ENCODE measurements at places on chromosomes 5 and 9.

DNA sequence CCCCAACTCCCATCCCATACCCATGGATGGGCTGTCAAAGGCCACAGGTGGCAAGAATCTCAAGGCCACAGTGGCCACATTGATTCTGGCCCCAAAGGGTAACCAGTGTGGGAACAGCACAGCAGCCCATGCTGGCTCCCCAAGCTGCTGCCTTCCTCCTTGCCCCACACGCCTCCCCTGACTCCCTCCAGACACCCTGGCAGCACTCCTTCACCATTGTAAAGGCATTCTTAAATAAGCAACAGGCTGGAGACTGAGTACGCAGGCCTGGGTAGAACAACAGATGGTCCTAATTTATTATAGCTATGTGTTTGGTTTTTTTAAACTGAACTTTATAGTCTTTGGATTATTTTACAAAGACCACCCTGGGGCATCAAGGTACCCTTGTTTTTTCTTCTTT is 158.8 kb downstream of the TSSK1B start:
- no peak for DNase-seq

DNA sequence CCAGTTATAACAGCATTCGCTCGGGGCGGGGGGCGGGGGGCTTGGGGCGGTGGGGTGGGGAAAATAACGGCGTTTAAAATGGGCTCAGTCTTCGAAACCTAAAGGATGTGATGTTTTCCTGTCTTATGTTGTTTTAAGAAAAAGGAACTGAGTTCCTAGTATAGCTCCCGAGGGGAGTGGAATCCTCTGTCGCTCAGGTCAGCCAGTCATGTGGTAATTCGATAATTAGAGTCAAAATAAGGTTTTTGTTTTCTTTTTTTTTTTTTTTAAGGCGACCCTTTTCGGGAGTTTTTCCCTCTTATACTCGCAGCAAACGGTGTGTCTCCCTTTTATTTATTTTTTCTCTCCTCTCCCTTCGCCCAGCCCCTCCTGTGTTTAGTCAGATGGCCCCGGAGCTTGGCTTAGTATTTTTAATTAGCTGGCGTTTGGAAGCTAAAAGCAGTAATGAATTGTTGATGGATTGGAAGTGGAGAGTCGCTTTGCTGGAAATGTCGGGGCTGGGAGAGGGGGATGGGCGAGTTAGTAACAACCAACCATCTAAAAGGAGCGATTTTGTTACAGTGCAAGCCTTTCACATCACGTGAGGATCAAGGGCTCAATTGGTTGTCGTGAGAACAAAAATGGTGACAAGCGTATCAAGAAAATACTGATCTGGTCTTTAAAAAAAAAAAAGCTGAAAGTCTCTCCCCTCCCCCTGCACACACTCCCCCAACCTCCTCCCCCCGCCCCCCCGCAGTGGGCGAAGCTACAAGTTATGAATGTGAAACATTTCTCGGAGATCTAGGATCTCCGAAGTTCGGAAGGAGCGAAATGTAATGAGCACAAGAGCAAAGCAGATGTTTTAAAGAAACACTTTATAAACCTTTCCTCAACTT is 714 bp upstream of the ZNF608 start:
- peak; percentile 87 for DNase-seq

DNA sequence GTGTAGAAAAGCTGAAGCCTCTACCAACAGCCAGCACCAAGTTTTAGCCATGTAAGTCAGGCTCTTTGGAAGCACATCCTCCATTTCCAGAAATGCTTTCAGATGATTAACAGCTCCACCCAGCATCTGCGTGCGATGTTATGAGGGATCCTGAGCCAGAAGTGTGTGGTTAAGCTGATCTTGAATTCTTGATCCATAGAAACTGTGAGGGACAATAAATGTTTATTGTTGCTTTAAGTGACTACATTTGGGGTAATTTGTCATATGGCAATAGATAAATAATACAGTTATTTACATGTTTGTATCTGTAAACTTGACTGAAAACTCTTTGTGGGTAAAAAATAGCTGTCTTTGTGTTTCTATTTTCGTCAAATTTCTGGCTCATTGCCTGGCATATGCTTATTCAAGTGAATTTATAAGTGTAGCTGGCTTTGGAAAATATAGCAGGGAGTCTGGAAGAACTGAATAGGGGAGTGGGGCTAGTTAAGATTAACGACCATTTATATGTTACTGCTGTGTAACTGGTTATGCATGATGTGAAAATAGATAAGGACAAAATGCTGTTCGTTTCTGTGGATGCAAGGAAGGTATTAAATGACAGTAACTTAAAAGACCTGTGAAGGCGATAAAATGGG is 234.1 kb downstream of the LRRC70 start:
- DNase-seq: peak; percentile 1

DNA sequence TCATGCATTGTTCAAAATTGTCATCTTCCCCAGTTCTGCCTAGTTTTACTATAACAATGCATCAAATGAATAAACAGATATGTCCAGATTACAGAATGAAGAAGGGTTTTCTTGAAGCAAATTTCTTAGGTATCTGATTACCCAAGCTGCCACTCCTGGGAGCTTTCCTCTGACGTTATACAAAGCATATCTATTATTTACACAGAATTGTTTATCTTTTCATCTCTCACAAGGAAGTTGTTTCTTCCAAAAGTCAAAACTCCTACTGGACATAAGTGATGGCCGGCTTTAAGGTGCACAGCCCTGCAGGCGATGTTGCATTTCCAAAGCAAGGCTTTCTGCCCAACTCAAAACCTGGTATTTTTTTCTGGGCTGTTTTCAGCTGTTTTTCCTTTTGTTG is 73.4 kb upstream of the ANKH start:
- DNase-seq: no peak

DNA sequence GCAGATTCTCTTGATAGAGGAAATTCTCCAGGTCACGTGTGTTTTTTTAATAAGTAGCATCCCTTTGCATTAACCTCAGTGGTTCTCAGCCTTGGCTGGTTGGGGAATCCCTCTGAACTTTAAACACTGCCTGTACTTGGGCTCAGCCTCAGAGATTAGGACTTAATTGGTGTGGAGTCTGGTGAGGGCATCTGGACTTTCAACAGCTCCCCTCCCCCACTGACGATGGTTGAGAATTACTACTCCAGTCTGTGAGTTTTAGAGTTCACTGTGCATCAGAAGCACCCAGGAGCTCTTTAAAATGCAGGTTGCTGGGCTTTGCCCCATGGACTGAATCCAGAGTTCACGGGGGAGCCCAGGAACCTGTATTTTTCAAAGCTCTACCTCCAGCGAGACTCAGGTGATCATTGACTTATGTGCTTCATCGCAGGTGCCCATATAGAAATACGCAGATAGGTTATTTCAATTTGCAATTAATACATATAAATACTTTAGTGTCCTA is 71.4 kb downstream of the DAPK1 start:
- DNase-seq: no peak

GRCh38 chr5:142977363-142978051 is 207.3 kb downstream of the ARHGAP26 start:
- DNase-seq: peak; percentile 85

DNA sequence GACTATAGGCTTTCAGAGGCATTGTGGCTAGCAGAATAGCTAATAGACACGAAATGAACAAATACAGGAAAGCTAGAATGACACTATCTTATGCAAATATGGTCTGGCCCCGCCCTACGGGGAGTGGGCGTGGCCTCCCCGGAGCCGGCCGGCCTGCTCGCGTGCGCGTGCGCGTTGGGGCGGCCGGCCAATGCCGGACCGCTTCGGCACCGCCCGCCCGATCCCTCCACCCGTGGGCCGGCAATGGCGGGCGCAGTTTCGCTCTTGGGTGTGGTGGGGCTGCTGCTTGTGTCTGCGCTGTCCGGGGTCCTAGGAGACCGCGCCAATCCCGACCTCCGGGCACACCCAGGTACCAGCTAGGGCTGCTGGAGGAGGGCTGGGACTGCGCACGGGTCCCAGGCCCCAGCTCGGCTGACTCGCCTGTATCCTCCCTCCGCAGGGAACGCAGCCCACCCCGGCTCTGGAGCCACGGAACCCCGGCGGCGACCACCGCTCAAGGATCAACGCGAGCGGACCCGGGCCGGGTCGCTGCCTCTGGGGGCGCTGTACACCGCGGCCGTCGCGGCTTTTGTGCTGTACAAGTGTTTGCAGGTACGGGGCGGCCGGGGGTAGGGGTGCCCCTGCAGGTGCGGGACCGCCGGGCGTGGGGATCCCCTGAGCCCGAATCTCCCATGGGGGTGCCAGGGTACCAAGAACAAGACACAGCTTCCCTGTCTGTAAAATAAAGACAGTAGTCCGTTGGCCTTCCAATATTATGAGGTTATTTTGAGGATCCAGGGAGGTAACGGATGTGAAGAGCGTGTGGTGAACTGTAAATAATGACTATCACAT is at the start of gene CCDC107:
Gene CCDC107 (plus strand): TSS at position 156 of the 831 bp plus-strand sequence. CDS start 88 bp downstream, at position 244.
- peak; percentile 93 for DNase-seq

DNA sequence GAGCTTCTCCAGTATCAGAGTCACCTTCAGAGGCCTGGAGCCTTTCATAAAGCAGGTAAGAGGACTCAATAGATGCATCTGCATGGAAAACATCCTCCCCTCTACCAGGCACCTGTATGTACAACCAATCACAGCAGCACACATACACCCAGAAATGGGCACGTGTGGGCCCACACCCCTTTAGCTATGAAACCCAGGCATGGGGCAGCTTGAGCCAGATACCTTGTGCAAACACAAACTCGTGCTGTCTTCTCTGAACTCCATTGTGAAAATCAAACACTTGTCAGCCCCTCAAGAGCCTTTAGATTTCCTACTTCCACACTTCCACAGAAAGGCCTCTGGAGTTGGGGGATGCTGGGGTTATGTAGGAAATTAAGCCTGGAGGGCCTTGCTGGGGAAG is 1.1 kb upstream of the CSF2 start:
- no peak for DNase-seq

GRCh38 chr5:90547072-90547536 is 11.5 kb upstream of the ADGRV1 start:
- no peak for DNase-seq

DNA sequence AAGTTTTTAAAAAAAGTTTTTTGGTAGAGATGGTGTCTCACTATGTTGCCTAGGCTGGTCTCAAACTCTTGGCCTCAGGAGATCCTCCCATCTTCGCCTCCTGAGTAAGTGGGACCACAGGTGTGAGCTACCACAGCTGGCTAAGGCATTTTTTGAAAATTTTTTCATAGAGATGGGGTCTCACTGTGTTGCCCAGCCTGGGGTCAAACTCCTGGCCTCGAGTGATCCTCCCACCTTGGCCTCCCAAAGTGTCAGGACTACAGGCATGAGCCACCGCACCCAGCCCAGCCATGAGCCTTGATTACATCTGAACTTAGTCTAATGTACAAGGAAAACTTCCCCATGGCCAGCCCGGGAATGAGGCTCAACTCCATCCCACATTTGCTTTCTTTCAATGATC is 77.5 kb upstream of the PCA3 start:
- no peak for DNase-seq
